GM03348 (cell line): ENCODE measurements at places on chromosomes 5 and 9.

DNA sequence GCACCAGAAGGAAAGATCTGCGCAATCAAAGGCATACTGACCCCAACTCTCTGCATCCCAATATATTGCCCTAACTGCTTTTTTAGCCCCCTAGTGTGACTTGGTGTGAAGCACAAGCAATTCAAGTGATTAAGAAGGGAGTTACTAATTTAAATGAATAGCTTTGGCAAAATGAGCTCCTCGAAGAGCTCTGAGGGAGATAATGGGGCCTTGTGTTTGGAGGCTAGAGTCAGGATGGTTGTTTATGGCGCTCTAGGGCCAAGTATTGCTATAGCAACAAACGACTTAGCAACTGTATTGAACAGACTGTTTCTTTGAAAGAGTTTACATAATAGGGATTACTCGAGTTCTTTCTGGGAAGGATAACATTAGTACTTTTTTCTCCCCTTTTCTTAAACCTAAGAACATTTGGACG lies 11.5 kb upstream of the C5orf58 start:
- no peak for DNase-seq

DNA sequence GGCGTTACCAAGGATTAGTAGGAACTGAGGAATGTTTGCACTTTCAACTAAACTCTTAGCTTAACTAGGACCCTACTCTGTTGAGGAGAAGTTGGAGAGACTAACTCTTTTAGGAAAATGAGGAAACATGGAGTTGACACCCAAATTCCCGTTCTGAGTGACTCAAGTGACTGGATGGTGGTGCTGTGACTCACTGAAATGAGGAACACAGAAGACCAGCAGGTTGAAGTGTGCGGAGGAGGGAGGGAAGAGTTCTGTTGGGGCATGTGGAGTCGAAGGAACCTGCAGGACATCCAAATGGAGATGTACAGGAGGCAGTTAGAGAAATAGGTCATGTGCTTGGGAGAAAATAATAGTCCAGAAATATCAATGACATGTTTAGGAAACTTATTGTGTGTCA lies 8.2 kb downstream of the HEXB start:
- no peak for DNase-seq

DNA sequence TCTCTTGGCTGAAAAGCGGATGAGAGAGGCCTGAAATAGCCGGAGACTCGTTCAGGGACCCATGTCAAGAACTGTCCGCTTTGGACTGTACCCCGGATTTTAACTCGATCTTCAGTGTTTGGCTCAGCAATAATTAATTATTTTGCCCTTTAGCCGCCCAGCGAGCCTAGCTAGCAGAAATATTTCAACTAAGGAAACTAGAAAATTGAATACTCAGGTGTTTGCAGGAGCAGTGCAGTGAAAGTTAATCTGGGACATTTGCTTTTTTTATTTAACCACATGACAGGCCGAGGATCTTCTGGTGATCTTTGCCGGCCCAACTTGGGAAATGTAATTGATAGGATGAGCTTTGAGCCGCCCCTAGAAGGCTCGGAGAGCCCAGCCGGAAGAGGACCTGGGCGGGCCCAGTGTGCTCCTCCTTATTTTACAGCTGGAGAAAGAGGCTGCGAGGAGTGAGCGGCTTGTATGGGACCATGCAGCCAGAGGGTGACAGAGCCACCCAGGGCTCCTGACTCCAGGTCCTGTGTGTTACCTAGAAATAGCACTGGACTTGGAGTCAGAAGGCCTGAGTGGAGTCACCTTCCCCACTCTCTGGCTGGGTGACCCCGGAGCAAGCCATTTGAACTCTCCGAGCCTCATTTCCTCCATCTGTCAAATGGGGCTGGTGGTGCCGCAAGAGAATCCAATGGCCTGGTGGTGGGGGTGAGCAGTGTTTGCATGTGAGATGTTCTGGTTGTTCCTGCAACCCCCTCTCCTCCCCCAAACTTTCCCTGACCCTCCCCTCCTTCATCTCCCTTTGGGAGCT lies 2.4 kb downstream of the PPARGC1B start:
- no peak for DNase-seq

- no peak for DNase-seq
Observed at GRCh38 chr9:125655691-125656410, 51.2 kb downstream of the MAPKAP1 start.
